T follicular helper cell (primary cell): ENCODE measurements at places on chromosomes 4 and X.

GRCh38 chr4:142922720-142923119 is 76.6 kb upstream of the INPP4B start:
- DNase-seq = no peak

DNA sequence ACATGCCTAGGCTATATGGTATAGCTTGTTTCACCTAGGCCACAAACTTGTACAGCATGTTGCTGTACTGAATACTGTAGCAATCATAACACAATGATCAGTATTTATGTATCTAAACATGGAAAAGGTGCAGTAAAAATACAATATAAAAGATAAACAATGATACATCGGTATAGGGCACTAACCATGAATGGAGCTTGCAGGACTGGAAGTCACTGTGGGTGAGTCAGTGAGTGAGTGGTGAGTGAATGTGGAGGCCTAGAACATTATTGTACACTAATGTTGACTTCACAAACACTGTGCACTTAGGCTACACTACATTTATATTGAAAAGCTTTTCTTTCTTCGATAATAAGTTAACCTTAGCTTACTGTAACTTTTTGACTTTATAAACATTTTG is 45.6 kb upstream of the ANK2 start:
- DNase-seq = no peak

- DNase-seq = no peak
Measured at GRCh38 chr4:108044951-108045686, 55.4 kb downstream of the HADH start.

DNA sequence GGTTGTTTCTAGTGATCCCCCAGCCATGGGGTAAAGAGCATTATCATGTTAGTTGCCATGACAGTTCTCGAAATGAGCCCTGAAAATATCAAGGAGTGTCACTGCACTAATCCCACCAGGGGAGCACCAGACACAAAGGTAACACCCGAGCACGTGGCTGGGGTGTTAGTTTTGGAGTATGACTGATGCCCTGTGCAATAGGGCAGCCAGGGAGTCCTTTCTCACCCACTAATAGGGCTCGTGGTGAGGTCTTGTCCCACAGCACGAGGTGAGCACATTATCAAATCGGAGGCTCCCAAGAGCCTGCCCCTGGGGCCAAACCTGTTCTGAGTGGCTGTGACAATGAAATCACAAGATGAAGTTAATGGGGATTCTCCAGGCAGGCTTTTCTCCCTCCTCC is 9.6 kb downstream of the MAMLD1 start:
- no peak for DNase-seq

- DNase-seq = no peak
Measured at GRCh38 chrX:123077631-123078030, 106.4 kb upstream of the GRIA3 start.
